ENCODE measurements at places on chromosomes 6 and 20.

- no peaks in the 10 kb centered on the region for H3K27me3 ChIP-seq
- no peaks in the 10 kb centered on the region for H3K4me1 ChIP-seq
- H3K4me3 ChIP-seq = no peak overlapping the region
- no peak for DNase-seq
- no peaks in the 10 kb centered on the region for H3K36me3 ChIP-seq
Observed at GRCh38 chr20:17910828-17911294, 57.7 kb downstream of the SNX5 start.

DNA sequence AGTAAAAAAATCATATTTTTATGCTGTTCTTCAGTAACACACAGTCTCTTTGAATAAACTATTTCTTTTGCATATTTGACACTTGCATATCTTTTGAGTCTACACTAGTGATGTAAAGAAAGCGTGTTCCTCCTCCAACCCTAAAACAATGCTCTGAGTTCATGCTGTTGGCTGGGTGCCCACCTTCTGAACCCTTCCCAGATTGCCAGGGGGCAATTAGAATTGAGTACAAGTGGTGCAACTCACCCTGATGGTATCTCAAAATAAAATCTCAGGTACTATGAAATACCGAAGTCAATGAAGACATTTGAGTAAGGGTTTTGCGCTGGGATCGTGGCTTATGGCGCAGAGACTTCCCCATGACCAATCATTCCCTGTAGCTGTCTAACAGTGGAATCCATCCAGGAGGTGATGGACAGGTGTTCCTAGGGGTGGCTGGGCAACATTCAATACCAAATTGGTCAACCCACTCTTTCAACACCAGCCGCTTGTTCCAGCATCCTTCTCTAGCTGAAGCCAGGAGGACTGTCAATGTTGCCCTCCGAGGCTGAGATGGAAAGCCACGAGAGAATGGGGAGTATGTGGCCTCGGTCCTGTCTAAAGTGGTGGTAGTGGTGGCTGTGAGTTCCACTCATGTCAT is 94.4 kb upstream of the ZNFX1 start:
- no peak overlapping the region for H3K27ac ChIP-seq
- no peaks in the 10 kb centered on the region for H3K27me3 ChIP-seq
- no peaks in the 10 kb centered on the region for H3K4me1 ChIP-seq
- no peak overlapping the region for H3K4me3 ChIP-seq

GRCh38 chr20:48684501-48685041 is 143.2 kb downstream of the PREX1 start:
- no peak for DNase-seq
- H3K4me3 ChIP-seq = no peak overlapping the region
- H3K27ac ChIP-seq = no peak overlapping the region
- H3K27me3 ChIP-seq = no peaks in the 10 kb centered on the region
- H3K36me3 ChIP-seq = peaks cover 3% of the 10 kb centered on the region

GRCh38 chr6:151082079-151082478 is 157.7 kb upstream of the AKAP12 start:
- no peak overlapping the region for H3K27ac ChIP-seq
- no peak overlapping the region for H3K4me3 ChIP-seq
- no peak for DNase-seq
- H3K27me3 ChIP-seq = no peaks in the 10 kb centered on the region

GRCh38 chr20:52438326-52438963 is 246.9 kb upstream of the ZFP64 start:
- no peak overlapping the region for H3K4me3 ChIP-seq
- DNase-seq = peak; percentile 33
- H3K27ac ChIP-seq = no peak overlapping the region
- H3K27me3 ChIP-seq = no peaks in the 10 kb centered on the region
- H3K36me3 ChIP-seq = no peaks in the 10 kb centered on the region
- no peaks in the 10 kb centered on the region for H3K4me1 ChIP-seq

DNA sequence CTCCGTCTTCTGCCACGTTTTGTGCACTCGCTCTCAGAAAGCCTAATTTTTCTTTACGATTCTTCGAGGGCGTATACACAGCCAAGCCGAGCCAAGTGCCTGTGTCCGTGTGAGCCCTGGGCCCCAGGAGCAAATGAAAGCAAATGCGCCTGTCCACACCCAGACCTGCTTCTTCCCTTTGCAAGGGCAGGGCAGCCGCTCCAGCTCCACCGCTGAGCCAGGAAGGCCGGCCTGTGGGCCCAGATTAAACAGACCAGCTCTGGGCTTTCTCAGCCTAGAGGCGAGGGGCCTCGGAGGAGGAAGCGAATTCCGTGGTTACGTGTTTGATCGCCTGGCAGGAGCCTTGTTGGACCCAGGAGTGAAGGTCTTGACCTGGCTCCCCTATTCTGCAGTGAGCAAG is 184.6 kb downstream of the SMOC2 start:
- H3K27me3 ChIP-seq = no peaks in the 10 kb centered on the region
- H3K27ac ChIP-seq = no peak overlapping the region
- H3K36me3 ChIP-seq = no peaks in the 10 kb centered on the region
- H3K4me1 ChIP-seq = no peaks in the 10 kb centered on the region

DNA sequence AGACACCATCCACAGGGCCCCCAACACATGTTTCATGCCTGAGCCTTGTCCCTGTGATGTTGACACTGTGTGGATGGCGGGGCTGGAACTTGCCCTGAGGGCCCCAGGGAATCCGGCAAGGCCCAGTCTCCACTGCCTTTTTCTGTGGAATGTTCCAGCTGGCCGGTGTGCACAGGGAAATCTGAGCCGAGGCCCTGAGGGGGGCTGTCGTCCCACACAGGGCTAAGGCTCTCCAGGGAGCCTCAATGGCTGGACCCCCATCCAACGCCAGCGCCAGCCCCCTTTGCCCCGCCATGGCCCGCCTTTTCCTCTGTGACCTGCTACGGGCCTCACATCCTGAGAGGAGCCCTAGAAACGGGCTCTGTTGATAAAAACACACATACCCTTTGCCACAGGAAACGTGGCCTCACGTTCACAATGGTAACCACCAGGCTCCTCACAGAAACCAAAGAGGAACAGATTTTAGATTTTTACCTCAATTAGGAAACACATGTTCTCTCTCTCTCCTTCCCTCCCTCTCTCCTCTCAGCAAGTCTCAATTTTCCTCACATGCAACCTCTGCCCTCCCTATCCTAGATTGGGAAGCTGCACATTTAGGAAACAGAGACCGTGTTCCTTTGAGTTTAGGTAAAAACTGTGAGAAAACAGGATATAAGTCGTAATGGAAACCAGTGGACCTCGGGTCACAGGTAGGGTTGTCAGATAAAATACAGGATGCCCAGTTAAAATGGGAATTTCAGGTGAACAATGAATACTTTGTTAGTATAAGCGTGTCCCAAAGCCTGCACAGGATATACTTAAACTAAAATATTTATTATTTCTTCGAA is 13.7 kb upstream of the ZNF831 start:
- H3K4me1 ChIP-seq = peaks cover 83% of the 10 kb centered on the region
- H3K27me3 ChIP-seq = no peaks in the 10 kb centered on the region
- no peaks in the 10 kb centered on the region for H3K36me3 ChIP-seq
- peak overlapping the region; percentile 33 for H3K4me3 ChIP-seq
- H3K27ac ChIP-seq = peak overlapping the region; percentile 98

DNA sequence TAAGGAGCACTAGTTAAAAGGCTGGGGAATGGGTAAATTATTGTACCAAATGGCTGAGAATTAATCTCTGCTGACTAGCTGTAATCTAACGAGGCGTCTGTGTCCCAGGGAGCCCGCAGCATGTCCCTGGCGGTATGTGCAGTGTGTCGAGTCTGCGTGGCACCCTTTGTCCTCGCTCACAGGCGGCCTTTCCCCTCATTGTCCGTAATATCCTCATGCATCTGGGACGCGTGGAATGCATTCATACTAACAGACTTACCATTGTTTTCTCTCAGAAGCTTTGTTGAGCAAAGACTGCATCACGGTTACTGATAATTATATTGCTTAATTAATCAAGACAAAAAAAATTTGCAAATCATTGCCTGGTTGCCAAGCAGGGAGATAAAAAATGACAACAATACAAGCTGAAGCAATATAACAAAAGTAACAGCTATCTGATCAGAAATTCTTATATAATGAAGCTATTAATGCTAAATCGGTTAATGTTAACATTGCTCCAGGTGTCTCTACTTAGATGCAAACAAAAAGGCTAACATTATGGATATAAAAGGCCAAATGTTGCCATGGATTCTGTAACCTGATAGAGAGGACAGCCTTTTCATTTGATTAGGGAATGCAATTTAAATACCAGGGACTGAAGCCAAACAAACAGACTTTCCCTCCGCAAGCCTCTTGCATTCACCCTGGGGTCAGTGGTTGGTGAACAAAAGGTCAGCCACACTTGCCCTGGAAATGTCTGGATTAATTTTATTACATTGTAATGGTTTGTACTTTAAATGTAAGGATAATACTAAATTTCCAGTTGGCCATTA is 124.8 kb downstream of the INSM1 start:
- DNase-seq = no peak
- no peaks in the 10 kb centered on the region for H3K36me3 ChIP-seq
- H3K27me3 ChIP-seq = no peaks in the 10 kb centered on the region
- H3K27ac ChIP-seq = no peak overlapping the region

GRCh38 chr6:148547110-148547509 is 199.7 kb upstream of the UST start:
- H3K4me3 ChIP-seq = no peak overlapping the region
- no peak overlapping the region for H3K27ac ChIP-seq
- H3K36me3 ChIP-seq = no peaks in the 10 kb centered on the region
- DNase-seq = no peak

GRCh38 chr6:119312875-119313338 is 36.7 kb downstream of the MAN1A1 start:
- peak overlapping the region; percentile 16 for H3K27ac ChIP-seq
- H3K4me3 ChIP-seq = peak overlapping the region; percentile 22
- H3K36me3 ChIP-seq = no peaks in the 10 kb centered on the region
- no peak for DNase-seq
- H3K27me3 ChIP-seq = no peaks in the 10 kb centered on the region

- H3K27ac ChIP-seq = no peak overlapping the region
- no peak overlapping the region for H3K4me3 ChIP-seq
- no peak for DNase-seq
- no peaks in the 10 kb centered on the region for H3K36me3 ChIP-seq
- H3K27me3 ChIP-seq = no peaks in the 10 kb centered on the region
Observed at GRCh38 chr20:53826597-53827291, 233.1 kb upstream of the ZNF217 start.

DNA sequence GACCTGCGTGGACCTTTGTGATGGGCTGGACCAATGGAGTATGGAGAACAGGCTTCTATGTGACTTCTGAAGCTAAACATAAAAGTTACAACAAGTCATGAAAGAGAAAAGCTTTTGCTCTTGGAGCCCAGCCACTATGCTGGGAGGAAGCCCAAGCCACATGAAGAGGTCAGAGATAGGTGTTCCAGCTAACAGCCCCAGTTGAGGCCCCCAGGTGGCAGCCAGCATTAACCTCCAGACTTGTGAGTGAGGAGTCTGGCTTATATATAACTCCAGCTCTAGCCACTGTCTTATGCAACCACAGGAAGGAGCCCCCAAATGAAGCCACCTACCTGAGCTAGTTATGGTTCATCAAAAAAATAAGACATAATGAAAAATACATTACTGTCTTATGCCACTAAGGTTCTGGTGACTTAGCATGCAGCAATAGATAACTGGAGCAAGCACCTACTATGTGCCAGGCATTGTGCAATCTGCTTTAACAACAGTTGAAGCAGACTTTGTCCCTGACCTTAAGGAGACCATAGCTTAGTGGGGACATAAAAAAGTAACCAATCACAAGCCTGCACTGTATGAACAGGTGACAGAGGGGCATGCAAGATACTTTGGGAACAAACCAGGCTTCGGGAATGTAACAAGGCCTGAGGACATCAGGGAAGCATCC is 599.6 kb downstream of the PTPRT start:
- no peak for DNase-seq
- H3K4me1 ChIP-seq = no peaks in the 10 kb centered on the region
- H3K36me3 ChIP-seq = no peaks in the 10 kb centered on the region
- no peak overlapping the region for H3K27ac ChIP-seq

DNA sequence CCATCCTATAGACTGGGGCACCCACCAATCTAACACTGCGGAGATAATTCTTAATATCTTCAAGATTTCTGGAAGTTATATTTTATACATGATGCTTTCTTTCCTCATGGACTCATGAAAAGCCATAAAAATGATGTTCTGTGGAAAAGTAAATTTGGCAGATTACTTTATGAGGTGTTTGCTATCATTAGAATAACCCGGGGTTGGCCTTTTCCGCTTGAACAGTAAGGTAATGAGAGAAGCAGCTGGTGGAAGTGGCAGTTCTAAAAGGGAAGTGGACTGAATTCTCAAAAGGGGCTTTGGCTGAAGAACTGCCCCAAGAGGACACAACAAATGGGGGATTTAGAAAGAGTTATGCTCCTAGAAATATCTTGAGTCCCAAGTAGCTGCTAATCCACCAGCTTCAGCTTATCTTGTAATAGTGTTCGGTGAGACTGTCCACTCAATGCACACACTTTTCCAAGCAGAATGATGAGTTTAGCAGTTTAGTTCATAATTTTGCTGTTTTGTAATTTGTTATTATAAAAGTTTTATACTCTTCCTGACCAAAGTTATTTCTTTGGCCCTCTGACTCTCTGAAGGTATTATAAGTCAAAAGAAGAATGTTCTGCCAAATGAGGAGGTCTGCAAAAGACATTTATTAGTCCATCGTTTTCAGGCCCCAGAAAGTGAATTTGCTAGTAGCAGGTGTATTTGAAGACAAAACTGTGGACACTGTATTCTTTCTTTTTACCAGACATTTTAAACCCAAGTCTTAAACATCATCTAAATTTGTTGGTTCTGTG is 2.9 kb downstream of the ISM1 start:
- DNase-seq = no peak
- no peaks in the 10 kb centered on the region for H3K36me3 ChIP-seq
- H3K27me3 ChIP-seq = peaks cover 11% of the 10 kb centered on the region
- no peak overlapping the region for H3K27ac ChIP-seq
- no peak overlapping the region for H3K4me3 ChIP-seq

- no peak overlapping the region for H3K27ac ChIP-seq
- no peak overlapping the region for H3K4me3 ChIP-seq
- no peaks in the 10 kb centered on the region for H3K4me1 ChIP-seq
- H3K36me3 ChIP-seq = no peaks in the 10 kb centered on the region
- H3K27me3 ChIP-seq = no peaks in the 10 kb centered on the region
Observed at GRCh38 chr6:148955441-148955840, 208.6 kb downstream of the UST start.

- H3K27me3 ChIP-seq = peaks cover 2% of the 10 kb centered on the region
- no peaks in the 10 kb centered on the region for H3K36me3 ChIP-seq
- no peak overlapping the region for H3K4me3 ChIP-seq
- no peak for DNase-seq
- H3K4me1 ChIP-seq = no peaks in the 10 kb centered on the region
Observed at GRCh38 chr20:39535301-39535700, 573.2 kb downstream of the DHX35 start.

GRCh38 chr6:14036911-14037310 is 80.7 kb upstream of the CD83 start:
- no peaks in the 10 kb centered on the region for H3K27me3 ChIP-seq
- H3K4me1 ChIP-seq = no peaks in the 10 kb centered on the region
- DNase-seq = no peak
- no peaks in the 10 kb centered on the region for H3K36me3 ChIP-seq
- H3K27ac ChIP-seq = no peak overlapping the region

DNA sequence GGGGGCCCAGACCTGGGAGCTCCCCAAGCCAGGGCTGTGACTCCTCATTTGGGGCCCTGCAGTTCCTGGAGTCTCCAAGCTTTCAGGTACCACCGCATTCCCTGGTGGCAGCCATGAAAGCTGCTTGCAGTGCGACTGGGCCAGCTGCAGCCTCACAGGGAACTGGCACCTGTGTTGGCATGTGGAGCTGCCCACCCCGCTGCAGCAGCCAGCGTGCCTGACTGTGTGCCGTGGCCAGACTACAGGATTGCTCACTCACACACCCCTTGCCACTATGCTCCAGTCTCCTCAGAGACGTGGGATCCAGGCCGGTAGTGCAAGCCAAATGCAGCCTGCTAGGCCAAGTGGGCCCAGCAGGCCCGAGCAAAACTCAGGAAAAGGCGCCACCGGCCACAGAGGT is 450.7 kb downstream of the COL12A1 start:
- no peak overlapping the region for H3K4me3 ChIP-seq
- H3K27ac ChIP-seq = no peak overlapping the region
- H3K36me3 ChIP-seq = no peaks in the 10 kb centered on the region
- H3K27me3 ChIP-seq = no peaks in the 10 kb centered on the region
- H3K4me1 ChIP-seq = no peaks in the 10 kb centered on the region
